ENCODE measurements at places on chromosomes 3 and 15.

DNA sequence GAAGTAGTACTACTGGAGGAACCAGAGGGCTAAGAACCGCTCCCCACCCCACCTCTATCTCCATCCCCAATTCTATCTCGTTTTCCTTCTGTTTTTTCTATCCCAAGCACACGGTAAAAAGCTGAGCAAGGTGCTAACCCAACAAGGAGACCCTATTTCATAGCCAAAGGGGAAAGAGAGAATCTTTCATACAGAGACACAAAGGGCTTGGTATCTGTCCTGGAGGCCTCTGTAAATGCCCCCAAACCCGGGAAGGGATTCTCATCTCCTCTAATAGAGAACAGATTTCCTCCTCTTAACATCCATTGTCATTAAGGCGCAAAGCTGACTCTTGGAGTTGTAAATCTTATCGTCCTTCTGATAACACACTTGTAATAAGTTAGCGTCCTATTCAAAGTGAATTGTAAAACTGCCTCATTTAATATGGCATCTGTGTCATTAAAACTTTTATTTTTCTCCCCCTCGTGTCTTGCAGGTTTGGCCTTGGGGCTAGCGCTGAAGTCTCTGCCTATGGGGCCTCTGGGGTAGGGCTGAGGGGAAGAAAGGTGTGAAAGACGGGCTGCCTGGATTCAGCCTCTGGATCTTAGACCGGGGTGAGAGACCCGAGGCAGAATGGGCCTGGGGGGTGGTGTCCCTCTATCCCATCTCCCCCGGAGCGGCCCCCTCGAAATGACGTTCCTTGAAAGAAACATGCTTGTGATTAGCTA, 12.1 kb downstream of the NR2F2 start:
- no peak for DNase-seq

DNA sequence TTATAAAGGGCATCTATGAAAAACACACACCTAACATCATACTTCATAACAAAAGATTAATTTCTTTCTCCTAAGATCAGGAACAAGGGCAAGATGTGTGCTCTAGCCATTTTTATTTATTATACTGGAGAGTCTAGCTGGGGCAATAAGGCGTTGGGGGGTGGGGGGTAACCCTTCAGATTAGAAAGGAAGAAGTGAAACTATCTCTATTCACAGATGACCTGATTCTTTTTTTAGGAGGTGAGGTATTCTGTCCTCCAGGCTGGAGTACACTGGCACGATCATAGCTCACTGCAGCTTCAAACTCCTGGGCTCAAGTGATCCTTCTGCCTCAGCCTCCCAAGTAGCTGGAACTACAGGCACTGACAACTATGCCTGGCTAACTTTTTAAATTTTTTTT, 89.5 kb upstream of the MANF start:
- no peak for DNase-seq

DNA sequence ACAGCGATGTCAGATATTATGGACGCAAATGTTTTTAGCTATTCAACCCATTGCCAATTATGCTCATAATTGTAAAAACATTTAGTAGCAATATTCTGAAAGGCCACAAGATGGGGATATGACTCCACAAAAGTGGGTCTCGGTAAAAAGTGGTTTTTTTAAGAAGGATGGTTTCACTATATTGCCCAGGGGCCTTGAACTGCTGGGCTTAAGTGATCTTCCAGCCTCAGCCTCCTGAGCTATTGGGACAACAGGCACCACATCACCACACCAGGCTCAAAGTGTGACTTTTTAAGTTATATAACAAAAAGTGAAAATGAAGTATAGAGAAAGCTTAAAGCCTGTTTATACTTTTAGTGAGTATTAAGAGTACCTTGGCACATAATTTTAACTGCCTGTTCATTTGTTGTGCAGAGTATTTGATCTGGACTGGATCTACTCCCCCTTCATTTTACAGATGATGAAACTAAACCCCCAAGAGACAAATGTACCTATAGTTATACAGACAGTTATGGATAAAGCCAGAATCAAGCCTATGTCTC, 9.4 kb downstream of the NAA50 start:
- no peak for DNase-seq

DNA sequence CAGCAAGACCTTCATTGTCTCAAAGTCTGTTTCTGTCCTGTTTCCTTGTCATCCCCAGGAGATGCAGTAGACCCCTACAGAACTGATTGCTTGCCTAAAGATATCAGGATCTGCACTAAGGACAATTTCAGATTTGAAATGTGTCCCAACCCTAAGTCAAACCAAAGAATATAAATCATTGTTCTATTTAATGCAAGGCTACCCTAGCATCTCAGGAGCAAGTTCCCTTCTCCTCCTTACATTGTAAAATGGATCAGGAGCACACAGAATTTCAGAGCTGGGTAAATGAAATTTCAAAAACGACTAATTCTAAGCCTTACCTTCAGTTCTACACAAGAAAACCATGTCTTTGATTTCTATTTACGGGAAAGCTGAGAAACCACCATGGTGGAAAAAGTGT, 360.9 kb upstream of the KCNH8 start:
- DNase-seq: no peak

GRCh38 chr15:69735121-69735520, 282.5 kb downstream of the RPLP1 start:
- no peak for DNase-seq

- no peak for DNase-seq
Measured at GRCh38 chr15:79933231-79933630, 36.4 kb upstream of the MTHFS start.

DNA sequence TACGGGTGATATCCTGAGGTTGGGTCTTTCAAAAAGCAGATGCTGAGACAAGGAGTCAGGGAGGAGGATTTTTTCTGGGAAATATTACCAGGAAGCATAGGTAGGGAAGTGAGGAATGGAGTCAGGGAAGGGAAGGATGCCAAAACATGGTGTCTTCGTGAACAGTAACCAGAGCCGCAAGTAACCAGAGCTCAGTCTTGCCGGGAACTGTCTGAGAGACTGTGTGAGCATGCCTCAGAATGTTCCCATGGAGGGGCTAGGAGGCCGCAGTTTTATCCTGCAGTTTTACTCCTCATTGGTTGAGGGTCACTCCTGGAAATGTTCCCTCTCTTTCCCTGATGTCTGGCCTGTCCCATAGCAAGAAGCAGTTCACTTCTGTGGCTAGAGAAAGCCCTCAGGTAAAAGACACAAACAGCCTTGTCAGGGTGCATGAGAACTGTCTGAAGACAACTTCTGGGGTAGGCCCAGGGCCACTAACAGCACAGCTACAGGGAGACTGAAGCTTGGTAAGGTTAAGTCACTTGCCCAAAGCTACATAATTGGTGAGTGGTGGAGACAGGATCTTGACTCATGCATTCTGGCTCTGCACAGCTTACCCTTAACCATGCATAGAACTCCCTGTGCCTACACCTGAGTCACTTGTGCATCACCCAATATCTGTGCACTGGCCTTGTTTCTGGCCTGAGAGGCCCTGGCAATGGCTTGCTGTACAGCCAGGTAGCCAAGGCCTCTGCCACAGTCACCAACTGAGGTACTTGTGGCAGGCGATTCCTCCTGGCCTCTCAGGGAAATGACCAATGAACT, 76.3 kb upstream of the FRMD4B start:
- no peak for DNase-seq

- DNase-seq: no peak
Measured at GRCh38 chr15:78604420-78604819, 16.4 kb downstream of the CHRNA3 start.

DNA sequence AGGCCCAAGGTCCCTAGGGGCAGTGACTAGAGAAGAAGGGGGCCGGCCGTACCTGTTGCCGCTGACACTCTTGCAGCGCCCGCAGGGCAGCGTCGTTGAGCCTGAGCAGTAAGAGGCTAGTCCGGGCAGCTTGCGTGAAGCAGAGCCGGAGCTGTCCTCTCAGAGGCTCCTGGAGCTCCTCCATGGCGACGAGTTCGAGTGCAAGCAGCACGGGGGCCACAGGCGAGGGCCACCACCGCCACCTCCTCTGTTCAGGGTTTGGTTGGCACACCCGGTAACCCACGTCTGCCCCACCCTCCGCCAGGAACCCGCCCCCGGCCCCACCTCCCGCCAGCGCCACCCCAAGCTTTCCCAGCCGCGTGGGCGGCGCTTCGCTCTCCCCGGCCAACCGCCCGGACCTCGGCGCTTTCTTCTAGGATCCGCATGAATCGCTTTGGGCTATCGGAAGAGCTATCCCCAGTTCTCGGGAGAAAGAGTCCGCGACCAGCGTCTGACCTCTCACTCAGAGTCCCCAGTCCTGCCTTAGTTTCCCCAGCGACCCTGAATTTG, at the start of gene ELL3:
Gene ELL3 (minus strand): TSS at position 249 of the 549 bp plus-strand sequence. CDS start 65 bp downstream, at position 184.
- DNase-seq: peak; percentile 71

DNA sequence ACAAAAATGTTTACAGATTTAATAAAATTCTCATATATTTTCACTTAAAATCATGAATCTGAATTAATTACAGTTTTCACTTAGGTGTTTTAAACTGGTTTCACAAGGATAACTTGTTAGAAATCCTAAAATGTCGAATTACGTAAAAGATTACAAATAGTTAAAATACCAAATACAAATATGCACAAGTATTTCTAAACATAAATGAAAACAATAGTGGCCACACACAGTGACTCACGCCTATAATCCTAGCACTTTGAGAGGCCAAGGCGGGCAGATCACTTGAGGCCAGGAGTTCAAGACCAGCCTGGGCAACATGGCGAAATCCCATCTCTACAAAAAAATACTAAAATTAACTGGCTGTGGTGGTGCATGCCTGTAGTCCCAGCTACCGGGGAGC, 10.9 kb upstream of the TBL1XR1 start:
- no peak for DNase-seq

DNA sequence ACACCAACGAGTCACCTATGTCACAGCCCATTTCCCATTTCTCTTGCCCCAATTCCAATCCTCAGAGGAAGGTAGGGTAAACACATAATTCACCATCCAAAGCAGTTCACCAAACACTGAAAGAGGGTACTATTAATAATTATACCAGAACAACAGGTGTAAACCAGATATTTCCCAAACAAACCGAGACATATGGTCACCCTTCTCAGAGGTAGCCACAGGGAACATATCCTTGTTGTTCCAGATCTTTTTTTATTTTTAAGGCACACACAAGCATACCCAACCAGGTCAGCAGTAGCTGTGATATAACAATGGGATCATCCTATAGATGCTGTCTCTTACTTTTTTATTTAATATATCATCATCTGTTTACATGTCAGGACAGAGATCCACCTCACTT, 24.7 kb downstream of the MAGI1 start:
- no peak for DNase-seq

DNA sequence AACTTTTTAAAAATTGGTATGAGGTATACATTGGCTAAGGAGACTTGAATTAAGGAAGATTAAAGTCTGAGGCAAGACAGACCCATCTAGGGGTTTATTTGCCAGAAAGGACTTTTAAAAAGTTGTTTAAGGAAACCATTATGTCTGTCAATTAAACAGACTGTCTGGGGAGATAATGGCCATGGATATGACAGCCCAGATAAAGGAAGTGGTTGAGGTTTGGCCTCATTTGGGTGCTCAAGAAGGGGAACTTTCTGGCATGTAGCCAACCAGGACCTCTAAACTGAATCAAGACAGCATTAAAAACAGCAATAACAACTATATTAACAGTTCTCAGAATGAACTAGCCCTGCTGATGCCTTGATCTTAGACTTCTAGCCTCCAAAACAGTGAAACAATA, 9.9 kb upstream of the CD200R1L start:
- DNase-seq: no peak

- no peak for DNase-seq
Measured at GRCh38 chr3:156563900-156564682, 9.2 kb upstream of the SSR3 start.

- DNase-seq: no peak
Measured at GRCh38 chr15:51492528-51492927, 130.0 kb downstream of the DMXL2 start.

- no peak for DNase-seq
Measured at GRCh38 chr3:106691476-106691875, 685.8 kb upstream of the CCDC54 start.

GRCh38 chr3:52174896-52175295, 20.7 kb upstream of the POC1A start:
- DNase-seq: no peak

GRCh38 chr3:99945328-99945995, 127.8 kb downstream of the CMSS1 start:
- no peak for DNase-seq

DNA sequence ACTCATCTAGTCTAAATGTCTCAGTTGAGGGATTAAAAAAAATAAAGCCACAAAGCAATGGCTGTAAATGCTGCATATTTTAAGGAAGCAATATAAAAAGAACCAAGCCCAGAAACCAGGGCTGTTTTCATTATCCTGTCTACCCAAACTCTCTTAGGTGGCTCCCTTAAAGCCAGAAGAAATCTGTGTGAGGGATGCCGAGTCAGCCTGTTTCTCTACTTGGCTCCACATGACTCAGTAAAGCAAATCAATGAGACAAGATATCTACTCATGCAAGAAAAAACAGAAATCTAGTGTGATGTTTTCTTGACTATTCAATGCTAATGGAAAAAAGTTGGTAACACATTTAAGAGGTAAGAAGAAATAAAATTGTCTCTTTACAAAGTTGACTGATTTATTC, 296.2 kb downstream of the ZBTB20 start:
- DNase-seq: no peak

GRCh38 chr3:138032567-138032966, 22.6 kb downstream of the CLDN18 start:
- no peak for DNase-seq

DNA sequence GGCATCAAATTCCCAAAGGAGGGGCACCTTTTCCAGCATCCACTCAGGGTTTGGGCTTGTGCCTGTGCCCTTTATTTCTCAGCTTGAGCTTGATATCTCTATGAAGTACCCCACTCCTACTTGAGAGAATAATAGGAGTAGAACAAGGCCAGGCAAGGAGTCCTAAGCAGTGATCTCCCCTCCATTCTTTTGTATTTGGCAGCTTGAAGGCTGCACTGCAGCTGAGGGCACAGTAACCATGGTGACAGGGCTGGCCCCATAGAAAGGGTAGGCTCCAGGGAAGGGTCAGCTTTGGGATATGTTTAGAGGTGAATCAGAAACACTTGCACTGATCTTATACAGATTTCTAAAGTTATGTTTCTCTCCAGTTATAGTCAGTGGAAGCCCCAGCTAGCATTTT, 145.4 kb upstream of the SLC24A5 start:
- DNase-seq: no peak

GRCh38 chr3:182389071-182389815, 404.1 kb upstream of the ATP11B start:
- DNase-seq: no peak

DNA sequence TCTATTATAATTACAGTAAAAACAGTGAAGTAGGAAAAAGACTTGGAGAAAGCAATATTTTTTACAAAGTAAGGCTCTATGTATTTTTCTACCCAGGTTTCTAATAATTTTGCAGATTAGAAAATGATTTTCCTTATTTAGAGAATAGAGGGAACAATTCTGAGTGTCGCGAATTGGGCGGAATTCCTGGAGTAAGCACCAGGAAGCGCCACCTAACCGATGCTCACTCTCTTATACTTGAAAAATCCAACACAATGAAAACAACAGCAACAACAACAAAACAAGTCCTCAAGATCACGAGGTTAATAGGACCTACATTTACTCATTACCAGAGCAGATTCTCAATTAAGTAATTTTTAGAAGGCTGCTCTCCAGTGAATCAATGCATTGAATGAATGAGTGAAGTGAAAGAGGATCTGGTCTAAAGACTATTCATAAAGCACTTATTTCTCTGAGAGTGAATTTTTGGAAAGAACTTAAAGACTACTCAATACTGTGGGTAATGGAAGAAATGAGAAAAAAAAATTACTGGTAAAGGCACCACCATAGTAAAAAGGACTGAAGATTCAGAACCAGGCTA, 158.0 kb downstream of the MEIS2 start:
- no peak for DNase-seq

All from stimulated activated CD4-positive, alpha-beta T cell treated with anti-CD3 and anti-CD28 coated beads, Interleukin-12 subunit alpha, Interleukin-12 subunit beta, amount 100 ng/mL, for 4 hours (primary cell).